ENCODE measurements at places on chromosomes 11 and 22. TPM values are rescaled to one million over a fixed set of nuclear protein-coding genes. Genes with fewer than 3 reads are reported as not detected.

DNA sequence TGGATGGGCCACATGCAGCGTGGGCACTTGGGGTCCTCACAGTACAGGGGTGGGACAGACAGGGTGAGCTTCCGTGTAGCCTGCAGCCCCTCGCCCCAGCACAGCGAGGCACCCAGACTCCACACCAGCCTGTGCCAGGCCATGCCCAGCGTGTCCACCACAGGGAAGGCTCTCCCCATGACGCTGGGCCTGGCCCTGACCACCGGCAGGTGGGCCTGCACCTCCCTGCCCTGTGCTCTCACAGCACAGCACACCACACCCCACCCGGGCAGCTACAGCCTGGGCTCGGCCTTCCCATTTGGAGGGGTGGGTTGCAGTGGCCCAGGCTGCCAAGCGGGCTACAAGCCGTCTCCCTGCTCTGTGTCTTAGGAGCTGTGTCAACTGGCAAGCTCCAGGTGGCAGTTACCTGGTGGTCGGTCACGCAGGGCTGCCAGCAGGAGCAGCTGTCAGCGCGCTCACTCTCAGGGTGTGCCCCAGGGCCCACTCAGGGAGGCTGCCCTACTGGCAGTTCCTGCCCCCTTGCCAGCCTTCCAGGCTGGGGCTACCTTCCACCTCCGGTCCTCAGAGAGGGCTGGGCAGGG lies 4.6 kb downstream of the MOB2 start:
- DNase-seq, result no peak

DNA sequence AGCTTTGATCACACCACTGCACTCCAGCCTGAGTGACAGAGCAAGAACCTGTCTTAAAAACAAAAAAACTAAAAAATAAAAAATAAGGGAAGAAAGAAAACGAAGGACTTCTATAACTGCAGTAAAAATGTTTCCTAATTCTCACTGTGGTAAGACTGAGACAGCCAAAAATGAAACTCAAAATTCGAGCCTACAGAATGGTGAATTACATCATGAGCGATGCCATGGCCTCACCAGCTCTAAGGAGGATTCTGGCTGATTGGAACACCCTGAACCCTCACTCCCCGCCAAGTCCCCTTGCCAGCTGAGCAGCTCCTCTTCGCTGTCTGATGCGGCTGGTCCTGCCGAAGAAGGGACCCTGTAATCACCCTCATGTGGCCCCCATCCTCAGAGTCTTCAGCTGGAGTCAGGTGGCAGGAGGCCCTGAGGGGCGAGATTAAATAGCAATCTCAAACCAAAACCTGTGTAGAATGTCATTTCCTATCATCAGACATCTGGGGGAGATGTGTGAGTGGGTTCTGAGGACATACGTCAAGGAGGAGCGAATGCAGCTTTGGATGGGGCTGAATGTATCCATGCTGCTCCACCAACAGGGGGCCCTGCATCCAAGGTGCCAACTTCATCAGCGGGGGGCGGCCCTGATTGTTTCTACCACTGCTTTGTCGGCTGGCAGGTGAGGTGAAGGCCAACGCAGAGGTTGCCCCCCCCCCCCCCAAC lies 29.2 kb downstream of the PDGFB start:
- DNase-seq, result no peak

Gene SLC16A8
- total RNA-seq, result not detected

DNA sequence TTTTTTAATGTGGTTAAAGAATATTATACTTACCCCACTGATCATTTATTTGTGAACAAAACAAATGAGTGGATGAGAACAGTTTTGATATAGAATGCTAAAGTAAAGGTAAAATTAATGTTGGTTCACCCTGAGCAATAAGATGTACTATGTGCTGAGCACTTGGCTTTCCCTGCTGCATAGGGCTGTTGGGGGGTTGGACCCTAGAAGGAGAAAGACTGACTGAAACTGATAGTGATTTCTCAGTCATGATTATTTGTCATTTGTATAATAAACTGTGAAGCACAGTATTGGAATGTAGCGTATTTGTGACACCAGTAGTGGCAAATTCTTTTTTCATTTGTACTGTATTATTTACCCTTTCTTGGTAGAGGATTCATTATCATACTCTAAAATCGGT lies 63.3 kb downstream of the PRMT3 start:
- DNase-seq, result no peak

DNA sequence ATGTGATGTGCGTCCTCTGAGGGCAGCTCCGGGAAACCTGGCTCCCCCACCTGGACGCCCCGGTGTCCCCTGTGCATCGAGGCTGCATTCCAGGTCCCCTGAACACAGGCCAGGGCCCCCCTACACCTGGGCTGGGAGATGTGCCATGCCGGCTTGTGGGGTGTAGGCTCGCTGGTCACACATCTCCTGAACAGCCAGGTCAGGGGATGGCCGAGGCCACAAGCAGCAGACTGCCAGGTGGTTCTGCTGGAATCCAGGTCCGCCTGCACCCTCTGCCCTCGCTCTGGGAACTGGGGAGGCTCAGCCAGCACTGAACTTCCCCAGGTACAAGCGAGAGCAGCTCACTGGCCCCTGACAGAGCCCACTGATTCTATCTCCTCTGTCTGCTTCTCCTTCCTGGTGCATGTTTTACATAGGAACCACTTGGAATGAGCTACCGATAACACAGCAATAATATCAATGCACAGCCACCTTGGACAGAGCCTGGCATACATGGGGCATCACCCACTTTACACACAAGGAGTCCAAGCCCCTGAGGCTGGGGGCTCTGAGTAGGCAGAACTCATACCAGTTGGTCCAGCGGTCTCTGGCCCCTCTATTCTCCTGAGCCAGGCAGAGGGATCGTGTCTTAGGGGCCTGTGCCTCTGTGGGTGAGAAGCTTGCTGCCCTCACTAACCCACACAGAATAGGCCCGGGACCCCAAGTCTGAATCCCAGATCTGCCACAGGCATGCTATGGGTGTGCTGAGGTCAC lies 46.8 kb downstream of the TBX1 start:
- no peak for DNase-seq

Gene RIN1
- 23.6 TPM for total RNA-seq

Gene SEPTIN5
- 108 TPM for total RNA-seq

- no peak for DNase-seq
Observed at GRCh38 chr11:132445859-132446291, 1075.5 kb downstream of the NTM start.

Gene PGR
- not detected for total RNA-seq

DNA sequence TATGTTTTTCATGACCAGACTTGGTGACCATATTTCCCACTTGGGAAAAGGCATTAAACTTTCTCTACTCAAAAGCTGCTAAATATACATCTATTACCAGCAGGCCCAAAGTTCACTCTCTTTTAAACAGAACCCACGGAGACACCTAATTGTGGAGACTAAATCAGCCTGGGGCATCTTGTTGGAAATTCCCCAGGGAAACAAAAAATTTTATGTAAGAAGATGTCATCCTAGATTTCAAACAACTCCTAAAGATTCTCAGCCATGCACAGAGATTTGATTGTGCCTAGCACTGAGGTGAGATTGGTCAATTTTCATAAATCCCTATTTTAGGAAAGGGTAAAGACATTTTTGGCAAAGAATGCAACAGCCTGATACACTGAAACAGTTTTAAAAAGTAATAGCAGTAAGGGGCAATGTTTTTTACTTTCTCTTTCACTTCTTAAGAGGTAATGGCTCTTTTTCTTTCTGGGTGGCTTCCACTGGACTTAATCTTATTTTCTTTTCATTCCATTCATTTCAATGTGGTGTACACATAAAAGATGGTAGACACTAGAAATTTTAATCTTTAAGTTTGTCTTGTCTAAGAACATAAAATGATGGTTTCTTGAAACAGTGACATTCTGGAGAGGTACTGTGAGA lies 9.6 kb downstream of the OR52N2 start:
- DNase-seq, result no peak

GRCh38 chr11:70397336-70397982 lies 870 bp upstream of the CTTN start:
- no peak for DNase-seq

GRCh38 chr11:88061111-88061510 lies 114.1 kb downstream of the RAB38 start:
- no peak for DNase-seq

GRCh38 chr11:7844521-7844920 lies 47.8 kb upstream of the OR5P2 start:
- no peak for DNase-seq

DNA sequence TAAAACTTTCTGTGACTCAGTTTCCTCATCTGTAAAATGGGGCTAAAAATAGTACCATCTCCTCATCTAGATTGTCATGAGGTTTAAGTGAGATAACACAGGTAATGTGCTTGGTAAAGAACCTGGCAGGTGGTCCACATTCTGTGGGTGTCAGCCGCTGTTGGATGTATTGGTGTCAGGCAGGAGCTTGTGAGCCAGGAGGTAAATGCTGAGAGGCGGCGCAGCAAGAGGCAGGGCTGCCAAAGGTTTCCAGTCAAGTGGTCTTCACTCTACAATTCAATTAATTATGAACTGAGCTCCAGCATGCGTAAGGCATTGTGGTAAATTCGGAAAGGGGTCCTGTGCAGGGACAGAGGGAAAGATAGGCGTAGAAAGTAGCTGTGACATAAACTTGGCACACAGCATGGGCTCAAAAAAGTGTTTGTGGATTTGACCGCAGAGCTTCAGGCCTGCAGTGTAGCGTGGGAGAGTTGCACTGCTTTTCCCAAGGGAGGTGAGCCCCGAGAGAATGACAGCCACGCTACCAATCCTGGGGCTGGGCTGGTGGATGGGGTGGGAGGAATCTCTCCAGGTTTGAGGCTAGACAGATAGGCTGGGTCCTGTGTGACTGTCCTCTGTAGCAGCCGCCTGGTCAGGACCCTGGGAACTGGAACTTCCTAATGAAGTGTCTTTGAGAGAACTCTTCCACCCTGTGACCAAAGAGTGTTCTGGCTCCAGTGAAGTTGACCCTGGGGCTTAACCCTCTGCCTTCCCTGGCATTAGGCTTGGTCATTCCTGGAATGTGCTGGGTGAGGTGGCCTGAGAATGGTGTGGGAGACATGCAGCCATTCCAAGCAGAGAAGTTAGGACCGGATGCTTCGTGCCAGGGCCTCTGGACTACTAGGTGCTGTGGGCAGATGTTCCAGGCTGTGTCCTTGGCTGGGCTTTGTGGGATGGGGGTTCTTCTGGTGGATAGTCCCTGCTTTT lies 122.4 kb downstream of the FEZ1 start:
- no peak for DNase-seq

Gene KRTAP5-2
- not detected for total RNA-seq

DNA sequence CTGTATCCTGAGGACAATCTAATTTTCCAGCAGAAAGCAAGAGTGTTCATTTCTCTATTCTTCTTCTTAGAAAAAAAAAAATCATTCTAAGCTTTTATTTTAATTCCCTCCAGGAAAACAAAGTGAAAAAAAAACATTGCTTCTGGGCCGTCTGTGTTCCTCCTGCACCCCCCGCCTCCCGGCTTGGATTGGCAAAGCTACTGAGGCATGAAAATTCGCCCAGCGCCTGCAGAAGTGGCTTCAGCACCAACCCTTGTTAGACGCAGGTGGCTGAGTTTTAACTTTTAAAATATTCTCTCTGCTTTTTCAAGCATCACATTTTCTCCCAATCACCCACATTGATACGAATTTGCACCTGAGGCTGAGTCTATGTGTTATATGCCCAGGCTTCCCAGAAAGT lies 401.6 kb downstream of the BRD1 start:
- no peak for DNase-seq

- DNase-seq, result no peak
Observed at GRCh38 chr11:9550191-9550628, 23.3 kb upstream of the WEE1 start.

Gene TSPAN32
- 0.76 TPM for total RNA-seq

- no peak for DNase-seq
Observed at GRCh38 chr11:102637731-102638130, 12.6 kb upstream of the MMP20 start.

- no peak for DNase-seq
Observed at GRCh38 chr11:119625206-119625978, 103.6 kb downstream of the NECTIN1 start.

Gene APOA5
- not detected for total RNA-seq

DNA sequence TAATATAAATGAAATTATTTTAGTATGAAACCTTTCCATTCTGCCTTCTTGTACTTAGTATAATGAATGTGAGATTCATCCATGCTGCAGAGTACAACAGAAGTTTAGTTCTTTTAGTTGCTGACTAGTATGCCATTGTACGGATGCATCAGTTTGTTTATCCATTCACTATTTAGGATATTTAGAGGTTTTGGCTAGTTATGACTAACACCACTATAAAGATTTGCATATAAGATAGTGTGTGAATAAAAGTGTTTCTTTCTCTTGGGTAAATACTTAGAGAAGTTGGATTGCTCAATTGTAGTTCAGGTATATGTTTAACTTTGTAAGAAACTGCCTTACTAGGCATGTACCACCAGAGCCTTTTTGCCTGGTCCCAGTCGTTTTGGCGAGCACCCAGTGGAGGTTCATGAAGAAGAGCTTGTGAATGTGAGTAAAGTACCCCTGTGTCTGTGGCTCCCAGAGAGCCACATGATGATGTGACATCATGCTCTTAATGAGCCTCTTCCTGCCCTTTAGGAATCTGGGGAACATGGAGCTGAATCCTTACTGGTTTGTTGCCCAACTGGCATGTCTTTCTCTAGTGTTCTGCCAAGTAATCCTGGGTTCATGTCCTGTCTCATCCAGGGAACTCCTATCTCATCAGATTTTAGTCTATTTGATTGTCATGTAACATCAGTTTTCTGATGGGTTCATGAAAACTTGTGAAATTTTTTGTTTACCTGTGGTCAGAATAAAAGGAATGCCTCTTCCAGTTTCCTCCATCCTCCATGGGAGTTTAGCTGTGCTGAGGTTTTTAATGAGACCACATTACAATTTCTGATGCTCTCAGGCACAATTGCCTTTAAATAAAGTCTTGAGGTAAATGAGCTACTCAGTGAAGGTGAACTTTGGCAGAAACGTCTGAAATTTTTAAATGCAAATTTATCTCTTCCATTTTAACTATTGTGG lies 234.8 kb downstream of the CASP12 start:
- DNase-seq, result no peak

Gene PHF5A
- 30.9 TPM for total RNA-seq

Gene PRG3
- not detected for total RNA-seq

DNA sequence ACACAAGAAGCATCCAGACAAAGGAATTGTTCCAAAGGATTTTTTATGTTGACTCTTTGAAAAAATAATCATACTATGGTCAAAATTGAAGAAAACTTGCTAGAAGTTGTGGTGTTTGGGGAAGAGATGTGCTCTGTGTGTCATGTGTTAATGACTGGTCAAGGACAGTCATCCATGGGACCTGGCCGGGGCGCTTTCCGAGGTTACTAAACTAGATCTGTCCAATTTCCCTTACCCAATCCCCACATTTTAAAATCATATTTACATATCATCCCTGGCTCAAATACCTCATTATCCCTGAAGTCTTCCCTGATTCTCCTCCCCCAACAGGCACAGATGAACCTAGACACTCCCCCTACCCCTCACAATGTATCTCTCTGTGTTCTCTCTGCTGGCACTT lies 289.4 kb downstream of the TENM4 start:
- no peak for DNase-seq

Gene MMP1
- total RNA-seq, result not detected

Gene DSCAML1
- not detected for total RNA-seq

DNA sequence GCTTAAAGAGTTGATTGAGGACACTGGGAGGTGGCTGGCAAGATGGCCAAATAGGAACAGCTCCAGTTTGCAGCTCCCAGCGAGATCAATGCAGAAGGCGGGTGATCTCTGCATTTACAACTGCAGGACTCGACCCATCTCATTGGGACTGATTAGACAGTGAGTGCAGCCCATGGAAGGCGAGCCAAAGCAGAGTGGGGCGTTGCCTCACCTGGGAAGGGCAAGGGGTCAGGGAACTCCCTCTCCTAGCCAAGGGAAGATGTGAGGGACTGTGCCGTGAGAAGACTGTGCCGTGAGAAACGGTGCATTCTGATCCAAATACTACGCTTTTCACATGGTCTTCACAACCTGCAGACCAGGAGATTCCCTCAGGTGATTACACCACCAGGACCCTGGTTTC lies 36.4 kb downstream of the ARHGAP32 start:
- DNase-seq, result no peak

Data from osteocyte (in vitro differentiated cells).